ENCODE measurements at places on chromosomes 2 and 18.

DNA sequence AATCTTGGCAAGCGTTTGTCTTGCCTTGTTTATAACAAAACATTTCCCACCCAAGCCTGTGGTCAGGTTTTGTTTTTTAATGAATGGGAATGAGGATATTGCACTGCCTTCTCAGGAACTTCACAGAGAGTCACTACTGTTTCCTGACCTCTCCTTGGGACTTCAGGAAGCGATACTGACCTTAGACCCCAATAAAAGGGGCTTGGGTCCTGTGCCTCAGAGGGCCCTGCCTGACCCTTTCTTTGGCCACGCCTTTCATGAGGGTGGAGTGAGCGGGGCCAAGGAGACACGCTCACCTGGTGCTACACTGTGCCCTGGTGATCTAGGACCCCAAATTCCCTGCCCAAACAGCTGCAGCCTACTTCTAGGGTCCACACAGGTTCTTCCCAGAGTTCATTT, 92.8 kb upstream of the TGFA start:
- DNase-seq: no peak

DNA sequence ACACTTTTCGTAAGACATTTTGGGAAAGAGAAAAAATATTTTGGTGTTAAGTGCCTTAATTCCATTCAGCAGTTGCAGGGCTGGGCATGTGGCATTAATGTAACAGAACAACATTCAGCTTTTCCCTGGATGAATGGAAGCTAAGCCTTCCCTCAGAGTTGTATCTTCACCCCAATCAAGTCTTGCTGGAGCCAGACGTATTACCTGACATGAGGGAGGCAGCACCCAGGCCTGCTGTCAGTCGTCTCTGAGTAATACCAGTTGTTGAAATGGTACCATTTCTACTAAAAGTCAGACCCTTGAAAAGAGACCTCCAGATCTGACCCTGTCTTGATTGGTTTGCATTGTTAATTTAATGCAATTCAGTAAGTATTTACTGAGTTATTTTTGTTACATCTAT, 57.5 kb downstream of the MALT1 start:
- DNase-seq: no peak

GRCh38 chr2:158905784-158906183, 62.7 kb upstream of the TANC1 start:
- no peak for DNase-seq

DNA sequence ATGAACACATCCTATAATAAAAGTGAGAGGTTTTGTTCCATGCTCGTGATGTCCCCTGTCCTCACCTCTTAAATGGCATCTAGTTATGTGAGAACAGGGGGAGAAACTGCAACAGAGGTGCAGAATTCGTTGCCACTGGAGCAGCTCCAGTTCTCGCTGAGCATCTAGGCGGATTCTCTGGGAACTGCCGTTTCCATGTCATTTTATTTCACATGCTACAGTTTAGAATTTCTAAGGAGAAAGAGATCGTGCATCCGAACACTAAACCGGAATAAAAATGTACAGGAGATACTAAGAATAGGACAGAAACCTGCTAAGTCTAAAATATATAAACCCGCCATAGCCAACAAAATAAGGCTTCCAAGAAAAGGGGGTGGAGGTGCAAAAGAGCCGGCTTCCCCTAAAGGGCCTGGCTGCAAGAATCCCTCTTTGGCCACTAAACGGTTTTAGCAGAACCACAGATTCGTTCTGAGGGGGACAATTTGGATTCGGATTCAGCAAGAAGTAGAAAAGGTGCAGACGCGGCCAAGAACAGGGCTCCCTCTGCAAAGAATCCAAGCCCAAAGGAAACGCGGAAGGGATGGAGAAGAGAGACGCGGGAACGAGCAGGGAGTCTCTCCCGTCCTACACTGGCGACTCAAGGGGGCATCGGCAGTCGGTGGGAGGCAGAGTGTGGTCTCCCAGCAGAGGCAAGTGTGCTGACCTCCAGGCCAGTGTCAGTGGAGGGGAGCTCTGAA, 1.3 kb downstream of the TMEM163 start:
- DNase-seq: no peak

DNA sequence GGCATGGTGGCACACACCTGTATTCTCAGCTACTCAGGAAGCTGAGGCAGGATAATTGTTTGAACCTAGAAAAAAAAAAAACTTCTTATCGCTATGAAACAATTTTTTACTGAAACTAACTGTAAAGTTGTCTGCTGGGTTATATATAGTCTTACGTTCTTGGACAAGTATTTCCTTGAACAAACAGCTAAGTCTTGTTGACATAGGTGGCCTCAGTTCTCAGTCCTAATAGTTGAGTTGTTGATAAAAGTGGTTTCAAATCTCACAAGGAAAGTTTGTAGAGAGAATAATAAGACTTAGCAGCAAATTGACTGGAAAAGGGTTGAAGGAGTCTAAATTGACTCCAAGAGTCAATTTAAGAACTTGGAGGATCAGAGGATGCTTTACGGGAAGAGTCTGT, 166.5 kb upstream of the KCNJ3 start:
- no peak for DNase-seq

DNA sequence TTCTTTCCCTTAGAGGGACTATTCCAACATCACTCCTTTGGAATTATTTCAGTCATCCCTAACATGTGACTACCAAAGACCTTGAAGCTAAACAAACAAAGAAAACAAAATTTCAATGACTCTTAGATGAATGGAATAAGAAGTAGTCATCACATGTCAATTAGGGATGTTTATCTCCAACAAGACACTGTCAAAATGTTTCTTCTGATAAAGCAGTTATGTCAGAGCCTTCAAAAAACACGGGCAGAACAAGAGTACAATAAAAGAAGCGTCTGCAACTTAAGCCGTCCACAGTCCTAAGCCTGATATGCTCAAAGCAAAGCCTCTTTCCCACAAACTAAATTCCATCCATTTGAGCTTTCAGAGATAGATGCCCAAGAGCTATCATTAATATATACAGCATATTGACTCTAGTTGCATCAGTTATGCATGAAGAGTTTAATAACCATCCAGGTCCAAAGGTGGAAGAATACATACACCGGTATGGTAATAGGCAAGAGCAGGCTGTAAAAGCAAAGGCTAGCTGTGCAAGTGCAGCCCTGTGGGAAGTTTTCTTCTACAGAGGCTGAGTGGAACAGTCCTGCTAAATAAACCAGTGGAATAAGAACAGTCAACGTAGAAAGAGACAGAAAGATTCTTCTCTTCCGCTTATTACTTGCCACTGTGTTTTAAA, 98.1 kb downstream of the ICA1L start:
- DNase-seq: no peak
